ENCODE measurements at places on chromosomes 6 and 20.
A peak's percentile ranks its signal among the peaks of the same experiment; 100 is the strongest.

DNA sequence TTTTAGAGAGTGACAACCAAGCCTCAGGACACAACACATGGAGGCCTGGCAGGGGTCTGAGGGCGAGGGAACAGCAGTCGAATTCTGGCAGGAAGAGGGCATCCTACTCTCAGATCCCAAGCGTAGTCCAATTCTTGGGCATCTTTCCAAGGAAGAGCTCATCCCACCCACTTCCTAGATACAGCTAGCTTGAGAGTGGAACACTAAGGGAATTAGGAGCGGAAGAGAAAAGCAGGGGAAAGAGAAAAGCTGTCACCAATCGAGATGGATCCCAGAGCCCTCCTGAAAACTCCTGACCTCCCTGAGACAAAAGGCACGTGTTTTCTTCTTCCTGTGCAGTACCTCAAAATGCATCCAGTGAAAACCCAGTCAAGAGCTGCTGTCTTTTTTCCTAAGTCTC, 67.1 kb downstream of the GFOD1 start:
- no peak for DNase-seq

DNA sequence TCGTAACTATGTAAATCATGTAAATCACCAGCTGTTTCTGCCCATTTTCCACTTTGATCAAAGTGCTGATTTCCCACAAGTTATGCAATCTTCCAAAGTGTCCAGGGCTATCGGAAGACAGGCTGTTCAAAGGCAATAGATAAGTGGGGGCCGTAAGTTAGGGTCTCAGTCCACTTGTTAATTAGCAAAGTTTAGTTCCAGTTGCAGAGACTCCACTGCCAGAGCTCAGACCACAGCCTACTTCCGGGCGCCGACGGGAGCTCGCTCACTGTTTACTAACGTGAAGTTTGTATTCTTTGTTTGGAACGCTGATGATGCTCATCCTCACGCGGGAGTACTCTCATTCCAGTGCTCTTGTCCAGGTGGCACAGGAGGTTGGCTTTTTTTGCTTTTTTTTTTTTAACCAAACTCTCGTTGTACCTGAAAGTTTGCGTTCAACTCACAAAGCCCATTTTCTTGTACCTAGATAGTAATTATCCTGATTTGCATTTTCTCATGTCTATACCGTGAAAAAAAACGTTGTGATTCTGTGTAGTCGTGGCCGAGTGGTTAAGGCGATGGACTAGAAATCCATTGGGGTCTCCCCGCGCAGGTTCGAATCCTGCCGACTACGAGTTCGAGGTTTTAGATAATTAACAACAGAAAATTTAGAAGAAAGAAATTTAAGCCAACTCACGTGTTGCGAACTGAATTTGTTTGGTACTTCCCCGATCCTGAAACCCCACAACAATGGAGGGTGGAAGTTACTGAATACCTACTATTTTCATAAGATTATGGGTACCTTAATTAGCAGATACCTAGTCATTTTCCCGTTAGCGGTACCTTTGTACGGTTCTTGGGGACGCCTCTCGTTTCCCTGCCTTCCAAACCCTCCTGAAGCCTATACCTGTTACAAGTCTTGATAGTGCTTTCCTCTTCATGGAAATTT, 29.9 kb upstream of the ZNF184 start:
- peak; percentile 67 for DNase-seq

DNA sequence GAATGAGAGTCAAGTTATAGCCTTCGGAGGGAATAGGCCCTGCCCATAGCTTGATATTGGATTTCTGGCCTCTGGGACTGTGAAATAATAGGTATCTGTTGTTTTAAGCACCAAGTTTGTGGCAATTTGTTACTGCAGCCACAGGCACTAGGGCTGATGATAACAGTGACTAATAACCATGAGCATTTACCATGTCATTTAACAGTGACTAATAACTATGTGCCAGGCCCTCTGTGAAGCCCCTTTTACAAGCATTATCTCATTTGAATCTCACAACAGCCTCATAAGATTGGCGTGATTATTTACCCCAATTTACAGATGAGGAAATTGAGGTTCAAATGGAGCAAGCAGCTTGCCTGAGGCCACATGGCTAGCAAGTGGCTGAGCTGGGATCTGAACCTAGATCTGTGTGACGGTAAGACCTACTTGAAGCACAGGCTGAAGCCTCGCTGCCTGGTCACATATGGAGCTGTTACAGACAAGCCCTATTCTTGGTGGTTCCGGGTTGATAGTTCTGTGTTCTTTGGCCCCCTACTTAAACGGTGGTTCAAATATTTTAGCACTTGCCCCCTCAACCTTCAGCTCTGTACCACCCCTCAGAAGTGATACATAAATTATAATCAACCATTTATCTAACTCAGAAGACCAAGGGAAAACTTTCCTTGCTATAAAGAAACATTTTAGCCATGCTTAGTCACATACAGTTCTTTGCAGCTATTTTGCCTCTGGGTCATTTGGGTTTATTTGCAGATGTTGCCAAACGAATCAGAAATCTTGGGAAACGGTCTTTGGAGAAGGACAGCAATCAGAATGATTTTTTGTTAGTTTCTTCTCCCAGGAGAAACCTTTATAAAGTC, 98.3 kb downstream of the ELOVL5 start:
- DNase-seq: no peak

DNA sequence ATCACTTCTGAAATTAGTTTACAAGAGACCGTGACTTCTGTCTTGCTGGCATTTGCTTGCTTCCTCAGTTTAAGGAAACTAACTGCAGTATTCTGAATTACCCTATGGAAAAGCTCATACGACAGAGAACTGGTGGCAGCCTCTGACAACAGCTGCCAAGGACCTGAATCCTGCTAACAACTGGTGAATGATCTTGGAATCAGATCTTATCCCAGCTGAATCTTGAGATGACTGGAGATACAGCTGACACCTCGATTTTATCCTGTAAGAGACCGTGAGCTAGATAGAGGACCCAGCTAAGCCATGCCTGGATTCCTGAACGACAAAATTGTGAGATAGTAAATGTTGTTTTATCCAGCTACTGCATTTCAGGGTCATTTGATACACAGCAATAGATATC, 202.3 kb downstream of the OGFRL1 start:
- no peak for DNase-seq

- DNase-seq: no peak
Measured at GRCh38 chr6:5869676-5870075, 137.0 kb downstream of the NRN1 start.

- no peak for DNase-seq
Measured at GRCh38 chr6:156869980-156870398, 92.8 kb downstream of the ARID1B start.

- no peak for DNase-seq
Measured at GRCh38 chr6:123515715-123516114, 121.0 kb downstream of the TRDN start.

DNA sequence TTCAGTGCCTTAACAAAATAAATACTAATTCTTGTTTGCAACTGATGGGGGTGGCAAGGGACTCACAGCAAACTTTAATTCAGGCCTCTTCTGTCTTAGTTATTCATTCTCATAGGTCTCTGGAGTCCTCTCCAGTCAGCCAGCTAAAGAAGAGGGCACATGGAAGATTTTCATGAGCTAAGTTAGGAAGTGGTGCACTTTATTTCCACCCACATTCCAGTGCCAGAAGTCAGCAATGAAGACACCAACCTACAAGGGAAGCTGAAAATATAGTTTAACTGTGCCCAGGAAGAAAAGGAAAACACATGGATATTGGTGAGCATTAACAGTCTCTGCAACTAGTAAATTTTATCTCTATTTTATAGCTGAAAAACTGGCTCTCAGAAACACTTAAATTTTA, 16.7 kb upstream of the IRAK1BP1 start:
- DNase-seq: no peak

GRCh38 chr6:112029045-112029822, 24.7 kb upstream of the CCN6 start:
- DNase-seq: no peak

- no peak for DNase-seq
Measured at GRCh38 chr6:54426995-54427394, 118.8 kb downstream of the TINAG start.

- no peak for DNase-seq
Measured at GRCh38 chr6:15588971-15589634, 73.7 kb downstream of the DTNBP1 start.

- no peak for DNase-seq
Measured at GRCh38 chr20:14633507-14633906, 296.1 kb upstream of the FLRT3 start.

DNA sequence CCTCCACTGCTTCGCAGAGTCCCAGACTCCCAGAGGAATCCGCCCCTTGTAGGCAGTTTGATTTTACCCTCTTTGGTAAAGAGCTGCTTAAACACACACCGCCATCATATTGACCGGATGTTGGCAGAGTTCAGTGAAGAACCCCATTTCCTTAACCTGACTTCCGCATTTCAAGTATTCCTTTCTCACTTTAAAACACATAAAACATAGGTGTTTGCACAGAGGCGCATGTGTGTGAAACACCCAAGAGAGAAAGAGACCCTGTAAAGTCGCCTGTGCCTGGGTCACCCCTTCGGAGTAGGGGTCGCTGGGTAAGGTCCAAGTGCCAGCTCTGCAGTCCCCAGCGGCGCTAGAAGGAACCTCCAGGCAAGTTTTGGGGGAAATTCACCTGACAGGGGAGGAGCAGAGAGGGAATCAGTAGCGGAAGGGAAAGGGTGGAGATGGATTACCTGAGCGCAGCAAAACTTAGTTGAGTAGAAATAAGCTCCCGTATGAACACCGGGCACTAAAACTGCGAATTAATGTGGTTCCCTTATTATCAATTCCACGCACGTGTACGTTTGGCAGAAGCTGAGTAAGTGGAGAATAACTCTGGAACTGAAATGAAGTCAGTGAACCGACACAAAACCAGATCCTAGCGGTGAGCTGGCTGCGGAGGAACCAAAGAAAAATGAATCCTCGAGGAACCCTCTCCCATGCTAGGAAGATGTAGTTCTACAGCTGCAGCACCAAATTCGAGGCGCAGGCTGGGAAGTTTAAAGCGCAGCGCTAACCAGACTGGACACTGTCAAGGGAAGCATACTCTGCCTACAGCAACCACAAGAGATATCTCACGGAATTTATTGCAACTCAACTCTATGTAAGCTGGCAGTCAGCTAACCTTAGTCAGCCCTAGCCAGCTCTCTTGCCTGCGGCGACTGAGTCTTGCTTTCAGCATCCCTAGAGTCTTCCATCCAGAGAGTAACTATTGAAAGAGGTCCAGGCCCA, 3.5 kb upstream of the HTR1B start:
- no peak for DNase-seq

GRCh38 chr20:17889226-17889625, 79.4 kb downstream of the SNX5 start:
- no peak for DNase-seq

DNA sequence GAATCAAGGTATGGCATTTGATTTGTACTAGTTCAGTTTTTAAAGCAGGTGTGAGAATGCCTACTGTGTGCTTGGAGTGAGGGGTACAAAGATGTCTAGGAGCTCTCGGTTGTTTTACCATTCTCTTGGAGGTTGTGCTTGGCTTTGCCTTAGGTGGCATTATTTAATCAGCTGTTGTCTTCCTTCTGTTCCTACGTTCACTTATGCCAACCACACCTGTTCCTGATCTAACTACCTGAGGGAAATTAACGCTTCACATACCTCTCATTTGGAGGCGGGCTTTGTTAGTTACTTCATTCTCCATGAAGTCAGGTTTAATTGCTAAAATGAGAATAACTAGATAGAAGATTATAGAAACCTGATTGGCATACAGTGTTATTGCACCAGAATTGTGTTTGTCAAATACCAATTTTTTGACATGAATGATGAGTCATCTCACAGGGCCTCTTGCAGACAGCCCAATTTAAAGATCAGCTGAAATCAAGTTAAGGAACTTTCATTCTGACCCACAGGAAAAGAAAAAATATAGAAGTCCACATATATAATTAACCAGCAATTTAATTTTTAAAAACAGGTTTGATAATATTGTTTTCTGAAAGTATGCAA, 24.8 kb upstream of the PBOV1 start:
- DNase-seq: no peak

- no peak for DNase-seq
Measured at GRCh38 chr6:127051571-127052260, 66.8 kb upstream of the RSPO3 start.

DNA sequence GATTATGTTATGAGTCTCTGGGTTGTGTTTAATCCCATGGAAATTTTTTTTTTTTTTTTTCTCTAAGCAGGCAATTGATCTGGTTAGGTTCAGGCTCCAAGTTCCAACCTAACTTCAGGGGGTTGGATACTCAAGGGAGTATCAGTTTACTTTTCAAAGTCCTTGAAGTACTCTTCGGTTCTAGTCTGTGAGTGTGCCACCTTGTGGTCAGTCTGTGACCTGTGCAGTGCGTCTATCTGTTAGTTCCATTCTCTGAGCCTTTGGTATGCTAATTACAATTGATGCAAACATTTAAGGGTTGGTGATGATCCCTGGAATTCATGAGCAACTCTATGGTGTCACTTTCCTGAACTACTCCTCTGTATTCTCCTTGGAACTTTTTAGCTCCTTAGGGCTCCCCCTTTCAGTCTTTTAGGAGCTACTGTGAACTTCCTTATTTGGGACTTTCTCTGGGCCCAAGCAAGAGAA, 342.0 kb downstream of the SOX4 start:
- peak; percentile 71 for DNase-seq

GRCh38 chr6:109330263-109330662, 52.0 kb downstream of the CD164 start:
- DNase-seq: no peak

DNA sequence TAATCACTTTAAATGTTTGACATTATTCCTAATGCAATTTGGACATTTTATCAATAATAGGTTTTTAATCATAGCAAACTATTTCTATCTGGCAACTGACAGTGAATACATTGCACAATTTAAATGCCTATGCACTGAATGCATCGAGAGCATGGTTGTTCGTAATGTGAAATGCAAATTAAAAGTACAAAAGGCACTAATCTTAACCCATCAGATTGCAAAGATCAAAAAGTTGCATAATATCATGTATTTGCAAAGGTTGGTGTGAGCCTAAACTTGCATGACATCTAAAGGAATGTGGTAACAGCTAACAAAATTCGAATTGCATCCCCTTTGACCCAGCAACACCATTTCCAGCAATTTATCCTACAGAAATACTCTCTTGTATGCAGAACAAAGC, 469.9 kb upstream of the IRAK1BP1 start:
- no peak for DNase-seq

DNA sequence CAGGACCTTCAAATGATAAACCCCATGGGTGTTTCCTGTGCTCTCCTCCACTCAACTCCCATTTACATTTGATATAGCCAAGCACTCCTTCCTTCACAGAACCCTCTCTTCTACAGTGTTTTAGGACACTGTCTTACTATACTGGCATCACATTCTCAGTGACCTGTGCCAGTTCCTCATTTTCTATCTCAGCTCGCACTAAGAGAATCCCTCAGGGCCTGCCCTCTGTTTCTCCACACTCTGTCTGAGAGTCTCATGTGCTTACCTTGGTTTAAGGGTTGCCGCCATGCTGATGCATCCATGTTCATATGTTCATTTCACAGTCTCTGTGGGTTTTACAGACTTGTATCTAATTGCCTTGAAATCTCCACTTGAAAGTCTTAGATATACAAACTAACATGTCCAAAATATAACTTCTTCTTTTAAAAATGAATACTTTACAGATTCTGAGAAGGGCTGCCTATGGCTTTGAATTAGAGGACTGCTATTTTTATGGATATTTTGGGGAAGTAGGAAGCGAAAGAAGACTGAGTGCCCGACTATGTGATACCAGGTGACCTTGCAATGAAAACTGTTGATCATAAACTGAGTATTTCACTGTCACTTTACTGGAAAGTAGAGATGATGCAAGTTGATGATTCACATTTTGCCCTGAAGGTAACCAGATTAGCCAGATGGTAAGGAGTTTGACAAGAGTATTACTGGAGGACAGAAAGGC, 153.1 kb upstream of the SIM1 start:
- no peak for DNase-seq
